ENCODE measurements at places on chromosomes 4 and X. TPM values are rescaled to one million over a fixed set of nuclear protein-coding genes. Genes with fewer than 3 reads are reported as not detected.

- no peak for DNase-seq
Observed at GRCh38 chr4:184955116-184955515, 63.2 kb upstream of the HELT start.

DNA sequence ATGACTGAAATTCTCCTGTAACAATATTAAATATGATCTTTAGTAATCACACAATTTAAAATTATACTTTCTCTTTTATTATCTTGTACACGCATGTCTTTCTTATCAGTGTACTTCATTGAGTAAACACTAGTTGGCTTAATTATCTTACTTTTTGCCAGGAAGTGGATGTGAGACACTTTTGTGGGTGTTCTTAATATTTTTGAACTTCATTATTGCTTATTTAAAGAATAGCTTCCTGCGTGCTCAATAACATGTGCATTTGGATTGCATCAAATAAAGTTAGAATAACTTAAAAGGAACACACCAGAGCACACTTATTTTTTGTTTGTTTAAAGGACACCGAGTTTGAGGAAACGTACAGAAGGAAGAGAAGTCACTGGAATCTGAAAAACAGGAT lies 128.5 kb upstream of the VEGFC start:
- DNase-seq, result no peak

- DNase-seq, result no peak
Observed at GRCh38 chr4:98546910-98547594, 111.4 kb downstream of the TSPAN5 start.

DNA sequence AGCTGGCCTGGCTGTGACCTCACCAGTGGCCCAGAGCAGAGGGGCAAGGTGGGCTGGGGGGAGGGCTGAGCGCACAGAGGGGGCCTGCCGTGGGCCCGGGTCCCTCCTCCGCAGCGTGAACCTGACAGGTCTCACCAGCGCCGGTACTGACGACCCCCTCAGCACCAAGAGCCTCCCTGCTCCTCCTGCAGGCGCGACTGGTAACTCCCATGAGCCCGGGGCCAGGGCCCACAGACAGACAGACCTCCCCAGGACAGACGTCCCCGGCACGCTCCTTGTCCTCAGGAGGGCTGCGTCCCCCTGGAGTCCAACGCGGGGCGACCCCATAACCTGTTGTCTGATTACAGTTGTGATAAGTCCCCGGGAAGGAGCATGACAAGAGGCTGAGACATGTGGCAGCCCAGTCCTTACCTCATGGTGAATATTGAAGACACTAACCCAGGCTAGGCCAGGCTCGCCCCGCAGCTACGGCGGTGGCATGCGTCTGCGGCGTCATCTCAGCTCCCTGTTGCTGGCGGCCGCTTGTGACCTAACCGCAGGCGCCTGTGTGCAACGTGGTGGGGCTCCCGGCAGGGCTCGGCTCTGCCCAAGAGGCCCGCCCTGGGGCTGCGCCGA lies 8.5 kb downstream of the AKAP17A start:
- DNase-seq, result no peak

PPP3CA gene
- total RNA-seq, result 12.9 TPM

CFP gene
- 18.3 TPM for total RNA-seq

GRCh38 chr4:47309165-47309564 lies 154.3 kb downstream of the COMMD8 start:
- DNase-seq, result no peak

GRCh38 chrX:15269618-15270521 lies at the start of gene ASB9:
ASB9 (minus strand) TSS chrX:15270083; CDS start chrX:15269874, 209 bp downstream.
- DNase-seq, result peak; percentile 22

DNA sequence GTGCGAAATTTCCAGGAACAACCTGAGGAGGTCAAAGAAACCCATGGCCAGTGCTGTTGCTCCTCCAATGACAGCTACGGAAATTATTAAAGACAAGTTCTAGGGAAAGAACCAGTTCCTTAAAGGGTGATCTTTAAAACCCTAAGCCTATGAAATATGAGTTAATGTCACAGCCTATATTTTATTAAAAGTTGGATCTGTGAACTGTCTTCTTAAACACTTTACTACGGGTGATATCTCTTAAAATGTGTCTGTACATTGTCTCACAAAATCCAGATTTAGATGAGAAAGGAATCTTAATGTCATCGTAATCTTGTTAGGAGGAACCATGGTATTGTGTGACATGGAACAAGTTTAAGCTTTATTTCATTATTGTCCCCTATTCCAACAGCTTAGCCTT lies 46.3 kb upstream of the VCX3B start:
- DNase-seq, result no peak

GRCh38 chr4:80173401-80173800 lies 23.9 kb upstream of the PRDM8 start:
- peak; percentile 50 for DNase-seq

- no peak for DNase-seq
Observed at GRCh38 chr4:175339100-175339707, 421.0 kb downstream of the ADAM29 start.

GRCh38 chr4:87251106-87251505 lies 30.7 kb upstream of the KLHL8 start:
- DNase-seq, result no peak

DNA sequence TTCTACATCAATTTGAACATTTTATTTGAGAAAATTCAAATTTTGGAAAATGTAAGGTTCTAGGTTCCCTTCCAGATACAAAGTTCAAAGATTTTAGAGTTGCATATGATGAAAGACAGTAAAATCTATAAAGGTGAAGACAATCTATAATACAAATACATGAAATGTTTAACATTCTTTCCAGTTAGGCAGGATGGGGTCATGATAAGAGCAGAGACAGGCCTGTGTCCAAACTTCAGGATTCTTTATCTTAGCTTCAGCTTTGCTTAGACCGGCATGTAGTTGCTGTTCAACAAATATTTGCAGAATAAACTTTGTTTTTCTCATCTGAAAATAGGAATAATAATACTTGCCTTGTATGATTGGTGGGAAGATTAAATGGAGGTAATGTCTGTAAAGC lies 4.5 kb upstream of the RPS6KA3 start:
- DNase-seq, result no peak

GRCh38 chr4:94726524-94727123 lies 31.1 kb upstream of the BMPR1B start:
- DNase-seq, result no peak

GRCh38 chr4:1786544-1787362 lies 6.3 kb upstream of the FGFR3 start:
- no peak for DNase-seq

GPC3 gene
- 0.25 TPM for total RNA-seq

DNA sequence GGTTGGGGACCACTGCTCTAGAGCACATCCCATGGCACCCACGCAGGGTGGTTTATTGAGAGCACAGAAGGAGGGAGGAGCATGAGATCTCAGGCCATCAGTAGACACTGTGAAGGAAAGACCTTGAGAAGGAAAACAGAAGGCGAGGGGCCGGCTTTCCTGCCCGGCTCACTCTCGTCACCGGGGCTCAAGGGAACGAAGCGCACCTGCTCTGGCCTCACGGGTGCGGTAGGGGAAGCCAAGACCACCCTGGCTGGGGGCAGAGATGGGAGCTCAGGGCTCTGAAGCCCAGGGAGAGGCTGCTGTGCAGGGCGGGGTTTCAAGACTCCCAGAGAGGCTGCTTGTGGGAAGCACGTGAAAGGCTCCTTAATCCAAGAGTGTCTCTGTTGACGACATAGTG lies 105.9 kb downstream of the TNIP2 start:
- DNase-seq, result no peak

TSPAN7 gene
- total RNA-seq, result not detected

- DNase-seq, result no peak
Observed at GRCh38 chrX:111170017-111170416, 74.0 kb downstream of the PAK3 start.

DNA sequence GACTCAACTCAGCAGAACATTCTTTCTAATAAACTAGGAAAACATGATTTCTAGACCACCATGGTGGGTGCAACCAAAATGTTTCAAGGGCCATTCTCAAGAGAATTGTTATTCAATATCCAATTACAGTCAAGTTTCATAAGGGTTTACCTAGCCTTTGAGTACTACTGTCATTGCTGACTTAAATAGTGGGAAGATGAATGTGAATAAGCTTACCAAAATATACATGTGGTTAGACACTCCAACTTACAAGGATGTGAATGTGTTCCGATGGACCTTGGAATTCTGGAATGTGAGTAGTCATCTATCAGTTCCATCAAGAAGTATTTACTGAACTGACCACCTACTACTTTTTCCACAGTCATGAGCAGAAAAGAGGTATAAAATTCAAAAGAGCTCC lies 16.9 kb downstream of the SH3RF1 start:
- DNase-seq, result no peak

ADH1B gene
- not detected for total RNA-seq

DNA sequence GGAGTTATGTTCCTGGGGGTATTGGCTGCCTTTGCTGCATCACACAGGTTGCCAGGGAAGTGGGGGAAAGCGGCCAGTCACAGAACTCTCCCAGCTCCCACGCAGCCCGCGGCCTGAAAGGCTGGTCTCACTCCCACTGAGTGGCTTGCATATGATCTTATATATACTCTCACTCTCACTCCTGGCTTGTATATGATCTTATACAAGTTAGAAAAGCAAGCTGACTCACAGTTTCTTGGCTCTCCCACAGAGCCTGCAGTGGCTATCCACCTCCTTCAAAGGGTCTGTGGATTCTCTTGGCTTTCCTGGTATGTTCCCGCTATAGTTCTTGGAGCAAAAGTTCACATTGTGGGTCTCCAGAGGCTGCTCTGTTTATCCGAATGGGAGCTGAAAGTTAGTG lies 833.5 kb upstream of the GALNTL6 start:
- DNase-seq, result no peak

GRCh38 chrX:119337201-119337600 lies 61.9 kb upstream of the SLC25A43 start:
- no peak for DNase-seq

LEF1 gene
- 438 TPM for total RNA-seq

GRCh38 chr4:131411393-131411792 lies 1737.7 kb upstream of the PCDH10 start:
- DNase-seq, result no peak

GRCh38 chr4:189858435-189858834 lies 82.2 kb upstream of the FRG1 start:
- DNase-seq, result no peak

GRCh38 chr4:7899184-7899869 lies 40.3 kb downstream of the AFAP1 start:
- no peak for DNase-seq

GRCh38 chr4:145301386-145302080 lies 121.1 kb upstream of the OTUD4 start:
- DNase-seq, result no peak

AKAP4 gene
- total RNA-seq, result not detected

DNA sequence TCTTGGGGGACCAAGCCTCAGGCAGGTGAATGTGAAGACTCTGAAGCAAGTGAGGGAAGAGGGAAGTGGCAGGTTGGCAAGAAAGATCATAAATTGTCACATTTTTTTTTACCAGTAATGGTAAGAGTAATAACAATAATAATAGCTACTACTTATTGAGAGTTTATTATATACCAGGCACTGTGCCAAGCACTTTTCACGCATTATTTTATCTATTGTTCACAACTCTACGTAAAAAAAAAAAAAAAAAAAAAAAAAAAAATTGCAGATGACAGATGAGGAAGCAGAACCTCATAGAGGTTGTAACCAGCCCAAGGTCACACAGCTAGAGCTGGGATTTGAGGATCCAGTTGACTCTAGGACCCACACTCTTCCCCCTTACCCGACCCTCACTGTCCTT lies 40.9 kb downstream of the TSC22D3 start:
- DNase-seq, result no peak

- DNase-seq, result no peak
Observed at GRCh38 chr4:74376888-74377483, 12.0 kb downstream of the EREG start.

GRCh38 chr4:68490826-68491457 lies 43.7 kb downstream of the TMPRSS11E start:
- DNase-seq, result no peak

- DNase-seq, result no peak
Observed at GRCh38 chr4:120853161-120853935, 69.2 kb downstream of the PRDM5 start.

GRCh38 chr4:73055241-73055897 lies 14.1 kb downstream of the COX18 start:
- no peak for DNase-seq
